ENCODE measurements at places on chromosomes 6 and 20.

DNA sequence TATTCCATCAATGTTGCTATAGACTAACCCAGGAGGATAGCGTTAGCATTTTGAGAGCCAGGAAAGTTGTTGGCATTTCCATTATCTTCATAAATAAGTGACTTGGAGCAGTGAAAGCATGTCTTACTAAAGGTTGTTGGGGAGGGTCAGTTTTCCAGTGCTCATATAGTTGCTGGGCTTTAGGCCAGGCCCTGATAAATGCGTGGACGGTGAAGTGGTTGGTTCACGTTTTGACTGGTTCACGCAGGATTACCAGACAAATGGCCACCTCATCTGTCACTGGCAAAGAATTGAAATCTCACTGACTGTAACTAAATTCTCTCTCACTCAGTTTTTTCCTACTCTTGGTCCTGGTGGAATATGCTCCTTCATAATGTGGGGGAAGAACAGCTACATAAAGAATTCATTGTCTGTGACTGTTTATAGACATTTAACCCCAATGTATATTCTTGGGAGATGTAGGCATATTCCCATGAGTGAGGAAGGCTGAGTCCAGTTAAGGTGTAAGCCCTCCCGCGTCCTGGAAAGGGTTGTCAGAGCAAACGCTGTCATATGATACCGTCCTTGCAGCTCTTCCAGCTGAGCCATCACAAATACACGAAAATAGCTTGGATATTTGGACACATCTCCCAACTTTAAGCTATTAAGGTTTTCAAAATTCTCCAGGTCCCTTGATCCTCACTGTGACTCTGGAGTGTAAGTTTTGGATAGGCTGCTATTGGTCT, 27.8 kb downstream of the LRRC1 start:
- DNase-seq: no peak

- no peak for DNase-seq
Observed at GRCh38 chr6:45965007-45965406, 50.7 kb downstream of the CLIC5 start.

- no peak for DNase-seq
Observed at GRCh38 chr20:4216142-4216735, 200.9 kb upstream of the RNF24 start.

DNA sequence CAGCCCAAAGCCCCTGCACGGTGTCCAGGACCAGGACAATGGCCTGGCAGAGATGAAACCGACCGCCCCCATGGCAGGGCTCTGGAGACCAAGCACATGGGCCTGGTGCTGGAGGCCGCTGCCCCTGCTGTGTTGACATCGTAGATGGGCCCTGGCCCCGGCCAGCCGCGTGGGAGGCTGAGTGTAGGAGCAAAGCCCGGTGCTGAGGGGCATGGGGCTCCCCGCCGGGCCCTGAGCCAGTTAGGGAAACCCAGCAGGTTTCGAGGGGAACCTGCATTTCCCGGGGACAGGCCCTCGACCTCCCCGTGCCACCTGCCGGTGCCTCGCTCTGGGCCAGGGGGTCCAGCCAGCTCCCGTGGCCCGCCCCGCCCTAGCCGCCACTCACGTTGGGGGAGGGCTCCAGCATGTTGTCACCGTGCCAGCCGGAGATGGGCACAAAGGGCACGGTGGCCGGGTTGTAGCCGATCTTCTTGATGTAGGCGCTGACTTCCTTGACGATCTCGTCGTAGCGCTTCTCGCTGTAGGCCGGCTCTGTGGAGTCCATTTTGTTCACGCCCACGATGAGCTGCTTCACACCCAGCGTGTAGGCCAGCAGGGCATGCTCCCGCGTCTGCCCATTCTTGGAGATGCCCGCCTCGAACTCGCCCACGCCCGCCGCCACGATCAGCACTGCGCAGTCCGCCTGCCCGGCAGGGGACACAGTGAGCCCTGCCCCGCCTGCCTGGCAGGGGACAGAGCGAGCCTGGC, 4.3 kb downstream of the EEF1A2 start:
- DNase-seq: no peak

DNA sequence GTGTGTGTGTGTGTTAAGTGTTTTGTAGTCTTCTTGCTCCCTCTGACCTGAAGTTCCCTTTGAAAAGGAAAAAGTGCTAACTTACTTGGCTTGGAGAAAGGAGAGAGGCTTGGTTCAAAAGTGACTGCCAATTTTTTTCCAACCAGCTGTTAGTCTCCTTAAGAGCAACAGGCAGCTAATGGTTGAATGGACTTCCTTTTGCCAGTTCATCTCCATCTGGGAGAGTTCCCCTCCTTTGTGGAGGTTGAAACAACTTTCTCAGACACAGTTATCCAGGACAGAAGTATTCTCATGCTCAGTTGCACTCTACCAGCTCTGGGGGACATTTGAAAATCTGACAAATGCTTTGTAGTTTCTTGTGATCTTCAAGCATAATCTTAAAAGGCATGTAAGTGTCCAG, 4.5 kb downstream of the RIPOR2 start:
- no peak for DNase-seq

- no peak for DNase-seq
Observed at GRCh38 chr6:148854096-148854495, 107.3 kb downstream of the UST start.

GRCh38 chr6:50853939-50854338, 35.3 kb downstream of the TFAP2B start:
- no peak for DNase-seq

Measured in RWPE2 (cell line).